ENCODE measurements at places on chromosomes 12 and 14.

DNA sequence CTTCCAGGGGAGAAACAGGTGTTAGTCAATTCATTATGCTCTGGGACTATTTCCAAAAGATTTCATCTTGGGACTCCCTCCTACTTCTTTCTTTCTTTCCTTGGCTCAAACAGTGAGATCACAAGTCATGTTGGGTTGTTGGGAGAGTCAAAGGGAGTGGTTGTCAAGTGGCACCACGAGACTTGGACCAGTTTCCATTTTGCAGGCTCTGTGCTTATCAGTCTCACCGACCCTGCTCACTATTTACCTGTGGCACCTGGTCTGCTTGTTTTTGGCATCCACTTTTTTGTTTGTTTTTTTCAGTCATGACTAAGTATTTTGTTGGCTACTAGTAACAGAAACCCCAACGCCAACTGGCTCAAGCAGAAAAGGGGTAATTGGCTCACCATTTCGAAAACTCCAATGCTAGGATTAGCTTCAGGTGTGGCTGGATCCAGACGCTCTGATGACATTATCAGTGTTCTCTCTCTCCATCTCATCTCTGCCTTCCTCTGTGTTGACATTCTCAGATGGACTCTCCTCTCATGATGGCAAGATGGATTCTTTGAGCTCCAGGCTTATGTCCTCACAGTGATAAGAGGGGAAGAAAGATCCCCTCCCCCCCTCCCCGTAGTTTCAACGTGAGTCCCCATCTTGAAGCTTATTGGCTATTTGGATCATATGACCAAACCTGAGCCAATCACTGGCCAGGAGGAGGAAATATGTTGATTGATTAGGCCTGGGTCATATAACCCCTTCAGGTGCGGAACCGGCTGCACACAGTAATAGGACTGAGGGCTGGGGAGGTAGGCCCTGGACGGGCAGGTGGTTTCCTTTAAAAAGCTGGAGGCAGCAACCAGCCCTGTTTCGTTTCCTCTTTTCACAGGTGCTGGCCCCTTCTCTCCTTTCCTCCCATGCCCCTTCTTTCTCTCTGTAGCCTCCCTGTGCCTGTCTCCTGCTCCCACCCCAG lies 84.2 kb downstream of the AACS start:
- no peak for DNase-seq

DNA sequence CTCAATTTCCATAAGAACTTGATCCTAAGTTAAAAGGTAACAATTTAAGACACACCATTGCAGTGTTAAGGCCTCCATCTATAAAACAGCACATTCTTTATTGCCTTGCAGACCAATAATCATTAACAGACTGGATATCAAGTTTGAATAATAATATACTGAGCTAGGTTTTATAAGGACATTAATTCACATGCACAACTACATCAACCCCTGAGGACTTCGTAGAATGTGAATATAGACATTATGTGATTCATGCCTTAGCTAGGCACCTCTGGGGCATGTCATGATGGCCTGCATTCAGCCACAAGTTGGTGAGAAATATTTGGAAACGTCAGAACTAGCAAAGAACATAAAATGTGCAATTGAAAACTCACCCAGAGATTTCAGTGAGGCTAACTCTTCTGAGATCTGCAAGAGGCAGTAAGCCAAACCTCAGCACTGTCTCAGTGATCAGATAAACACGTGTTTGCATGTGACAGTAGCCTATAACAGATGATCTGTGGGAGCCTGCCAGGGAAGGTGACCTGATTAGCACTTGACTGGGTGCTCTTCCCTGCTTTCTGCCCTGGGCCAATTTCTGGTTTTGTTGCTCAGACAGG lies 492.2 kb downstream of the FLRT2 start:
- DNase-seq, result no peak

GRCh38 chr12:68451261-68452077 lies 119.3 kb upstream of the MDM1 start:
- no peak for DNase-seq

GRCh38 chr14:39875028-39875427 lies 442.8 kb upstream of the FBXO33 start:
- no peak for DNase-seq

GRCh38 chr14:46788994-46789393 lies 137.4 kb upstream of the RPL10L start:
- no peak for DNase-seq

DNA sequence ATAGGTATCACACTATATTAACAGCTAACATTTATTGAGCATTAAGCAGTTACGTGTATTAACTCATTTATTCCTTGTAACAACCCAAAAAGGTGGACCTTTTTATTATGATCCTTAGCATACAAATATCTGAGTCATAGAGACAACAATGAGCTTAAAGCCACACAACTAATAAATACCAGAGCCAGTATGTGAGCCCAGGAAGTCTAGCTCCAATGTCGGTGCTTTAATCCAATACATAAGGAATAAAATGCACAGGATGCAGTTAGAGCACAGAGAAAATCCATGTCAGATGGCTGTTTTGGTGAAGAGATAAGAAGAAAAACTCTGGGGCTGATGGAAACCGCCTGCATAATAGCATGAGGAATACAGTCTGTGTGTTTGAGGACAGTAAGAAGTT lies 888.6 kb downstream of the TMTC2 start:
- no peak for DNase-seq

DNA sequence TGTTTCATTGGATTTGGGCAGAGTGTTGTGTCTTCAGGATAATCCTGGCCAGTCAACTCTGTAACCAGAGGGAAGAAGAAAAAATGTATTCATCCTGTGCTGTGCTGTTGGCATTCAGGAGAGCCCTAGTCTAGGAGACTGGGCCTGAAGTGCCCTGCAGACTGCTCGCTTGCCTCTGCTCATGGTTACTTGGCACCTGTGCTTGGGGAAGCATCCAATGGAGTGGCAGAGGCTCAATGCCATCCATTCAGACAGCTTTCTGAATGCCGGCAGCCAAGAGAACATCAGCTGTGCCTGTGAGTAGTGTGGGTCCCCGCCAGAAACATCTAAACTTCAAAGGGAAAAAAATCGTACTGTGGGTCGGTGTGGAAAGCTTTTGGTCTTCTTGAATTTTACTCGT lies 124.2 kb downstream of the SRGAP1 start:
- no peak for DNase-seq

- DNase-seq, result no peak
Observed at GRCh38 chr14:64906022-64906421, 8.2 kb upstream of the CHURC1 start.

DNA sequence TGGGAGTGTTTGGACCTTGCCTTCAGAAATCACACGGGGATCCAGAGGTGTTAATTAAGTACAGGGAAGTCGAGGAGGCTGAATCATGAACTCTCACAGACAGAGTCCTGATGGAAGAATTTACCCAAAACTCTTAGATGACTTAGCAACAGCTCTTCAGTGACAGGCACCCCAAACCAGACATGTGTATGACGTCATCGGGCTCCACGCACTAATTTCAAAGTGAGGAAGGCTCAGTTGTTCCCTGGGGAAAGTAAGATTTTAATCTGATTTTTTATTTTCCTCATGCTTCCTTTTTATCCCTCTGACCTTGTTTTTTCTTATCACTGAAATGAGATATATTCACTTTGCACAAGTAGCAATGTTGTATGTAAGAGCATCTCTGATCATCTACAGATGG lies 1363.5 kb downstream of the AACS start:
- no peak for DNase-seq

DNA sequence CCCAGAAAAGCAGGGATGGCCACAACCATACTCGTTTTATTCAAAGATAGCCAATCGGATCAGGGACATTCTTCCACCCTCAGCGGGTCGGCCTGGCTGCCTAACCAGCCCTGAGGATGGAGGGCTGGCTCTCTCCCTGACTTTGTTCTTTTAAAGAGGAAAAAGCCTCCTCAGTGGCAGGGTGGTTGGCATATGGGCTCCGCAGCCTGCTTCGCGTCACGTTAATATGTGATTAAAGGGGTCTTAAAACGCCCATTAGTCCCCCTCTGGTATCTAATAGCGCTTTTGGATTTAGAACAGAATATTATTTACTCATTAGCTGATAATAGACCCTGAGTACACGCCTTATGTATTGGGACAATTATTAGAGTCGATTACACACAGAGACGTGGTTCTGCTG lies 199.4 kb downstream of the PHETA1 start:
- DNase-seq, result no peak

DNA sequence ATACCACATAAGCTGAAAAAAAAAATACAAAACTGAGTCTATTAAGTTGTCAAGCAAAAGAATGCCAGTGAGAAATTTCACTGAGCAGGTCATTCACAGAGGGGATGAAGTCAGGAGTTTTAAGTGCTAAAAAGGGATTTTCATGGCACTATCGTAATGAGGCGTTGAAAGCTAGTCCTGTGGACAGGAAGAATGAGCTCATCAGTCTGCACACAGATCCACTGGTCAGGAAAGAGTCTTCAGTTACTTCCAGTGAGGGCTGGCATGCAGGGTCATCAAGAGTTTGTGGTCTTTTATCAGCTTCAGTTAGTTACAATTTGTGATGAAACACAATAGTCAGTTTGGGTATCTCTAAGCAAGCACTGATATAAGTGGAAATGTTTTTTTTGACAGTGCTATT lies 88.1 kb upstream of the WSCD2 start:
- no peak for DNase-seq

DNA sequence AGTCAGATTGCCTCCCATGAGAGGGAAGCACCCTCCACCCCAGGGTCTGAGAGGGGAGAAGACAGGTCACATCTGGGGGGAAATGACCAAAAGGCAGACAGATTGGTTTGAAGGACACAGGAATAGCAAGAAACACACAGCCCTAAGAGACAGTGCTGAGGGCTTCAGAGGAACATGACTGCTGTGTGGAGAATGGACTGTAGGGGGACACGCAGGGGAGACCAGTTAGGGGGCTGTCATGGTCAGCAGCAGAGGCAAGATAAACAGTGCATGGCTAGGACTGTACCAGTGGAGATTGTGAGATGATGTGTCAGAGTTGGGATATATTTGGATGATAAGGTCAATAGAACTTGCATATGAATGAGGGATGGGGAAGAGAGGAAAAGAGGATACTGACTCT lies 19.7 kb downstream of the SMUG1 start:
- DNase-seq, result no peak

GRCh38 chr12:68097386-68097785 lies 62.2 kb downstream of the IFNG start:
- DNase-seq, result no peak

GRCh38 chr12:59594943-59595500 lies 807 bp upstream of the SLC16A7 start:
- no peak for DNase-seq

DNA sequence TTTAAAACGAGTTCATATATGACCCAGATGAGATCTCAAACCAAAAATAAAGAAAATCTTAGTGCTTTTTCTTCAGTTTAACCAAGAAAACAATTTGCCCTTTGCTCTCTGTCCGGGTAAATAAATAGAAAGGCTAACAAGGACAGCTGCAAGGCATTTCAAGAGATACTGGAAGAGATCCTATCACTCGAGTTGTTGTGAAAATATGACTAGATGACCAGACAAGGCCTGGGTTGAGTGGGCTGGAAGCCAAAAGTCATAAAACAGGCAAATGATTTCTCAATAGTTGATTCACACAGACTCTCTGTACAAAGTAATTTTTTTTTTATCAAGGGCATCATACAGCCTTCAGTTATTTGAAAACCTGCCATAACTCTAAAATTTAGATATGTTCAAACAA lies 55.9 kb upstream of the AVPR1A start:
- peak; percentile 83 for DNase-seq
